Hippocampal formation (tissue), 2 donors: ENCODE measurements at places on chromosomes 2 and 18.

DNA sequence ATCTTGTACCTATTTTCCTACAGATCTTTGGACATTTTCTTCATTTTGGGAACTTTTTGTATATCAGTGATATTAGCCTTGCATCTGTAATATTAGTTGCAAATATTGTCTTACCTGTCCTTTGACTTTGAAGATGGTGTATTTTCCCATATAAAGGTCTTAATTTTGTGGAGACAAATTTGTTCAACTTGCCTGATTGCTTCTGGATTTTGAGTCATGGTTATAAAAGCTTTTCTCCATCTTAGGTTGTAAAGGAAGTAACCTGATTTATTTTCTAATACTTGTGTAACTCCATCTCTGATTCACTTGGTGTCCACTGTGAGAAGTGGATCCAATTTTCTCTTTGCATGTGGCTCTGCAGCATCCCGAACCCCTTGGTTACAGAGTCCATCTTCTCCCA, 97.7 kb upstream of the OTOS start:
- no peak for DNase-seq

GRCh38 chr2:147109291-147109690, 735.5 kb upstream of the ACVR2A start:
- no peak for DNase-seq

DNA sequence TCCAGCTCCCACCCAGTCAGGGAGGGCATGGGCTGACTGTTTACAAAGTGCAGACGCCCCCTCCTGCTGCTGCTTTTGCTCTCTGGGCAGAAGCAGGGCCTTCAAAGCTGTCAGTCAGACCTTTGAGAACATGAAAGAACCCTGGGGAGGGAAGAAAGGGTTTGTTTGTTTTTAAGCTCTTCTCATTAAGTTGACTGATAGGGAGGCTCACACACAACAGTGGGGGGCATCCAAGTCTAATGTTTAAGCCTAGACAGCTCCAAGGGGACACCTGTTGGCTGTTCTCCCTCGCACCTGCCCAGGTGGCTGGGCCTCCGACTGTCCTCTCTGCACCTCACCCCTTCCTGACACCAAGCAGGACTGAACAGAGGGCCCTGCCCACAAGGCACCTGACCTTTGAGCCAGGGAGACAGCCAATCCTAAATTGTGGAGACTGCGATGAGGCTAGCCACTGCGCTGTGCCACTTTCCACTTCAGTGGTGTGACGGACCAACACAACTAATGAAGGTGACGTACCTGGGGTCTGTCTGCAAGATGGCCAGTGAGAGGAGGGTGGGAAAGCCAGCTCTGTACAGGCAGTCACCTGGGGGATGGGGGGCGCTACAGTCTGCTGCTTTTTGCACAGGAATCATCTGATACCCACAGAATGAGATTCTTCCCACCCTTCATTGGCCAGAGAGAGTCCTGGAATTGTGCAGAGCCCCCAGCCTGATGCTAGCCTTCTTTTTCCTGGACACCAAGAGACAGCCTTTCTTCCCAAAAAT, 16.3 kb downstream of the ST6GAL2 start:
- no peak for DNase-seq

- DNase-seq: no peak
Observed at GRCh38 chr2:237765875-237766274, 32.7 kb upstream of the RBM44 start.

- no peak for DNase-seq
Observed at GRCh38 chr2:199973703-199974102, 18.3 kb downstream of the MAIP1 start.

DNA sequence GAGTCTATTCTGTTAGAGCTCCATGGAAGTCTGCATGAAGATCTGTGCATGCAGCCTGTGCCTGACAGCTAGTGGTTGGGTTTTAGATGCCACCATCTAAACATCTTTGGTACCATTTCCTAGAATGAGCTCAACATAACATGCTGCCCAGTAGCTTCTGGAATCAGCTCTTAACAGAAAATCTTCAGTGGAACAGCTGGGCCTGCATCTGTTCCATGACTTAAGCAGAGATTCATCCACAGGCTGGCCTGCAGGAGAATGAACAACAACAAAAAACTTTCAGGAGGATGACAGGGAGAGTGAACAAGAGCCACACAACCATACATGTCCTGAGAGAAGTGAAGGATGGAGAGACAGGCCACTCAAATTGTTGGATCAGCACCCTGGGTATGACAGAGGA, 316.6 kb downstream of the RDH14 start:
- DNase-seq: no peak

GRCh38 chr2:220101980-220102379, 474.6 kb downstream of the SLC4A3 start:
- no peak for DNase-seq

GRCh38 chr2:50769406-50770181, 262.3 kb downstream of the NRXN1 start:
- no peak for DNase-seq

DNA sequence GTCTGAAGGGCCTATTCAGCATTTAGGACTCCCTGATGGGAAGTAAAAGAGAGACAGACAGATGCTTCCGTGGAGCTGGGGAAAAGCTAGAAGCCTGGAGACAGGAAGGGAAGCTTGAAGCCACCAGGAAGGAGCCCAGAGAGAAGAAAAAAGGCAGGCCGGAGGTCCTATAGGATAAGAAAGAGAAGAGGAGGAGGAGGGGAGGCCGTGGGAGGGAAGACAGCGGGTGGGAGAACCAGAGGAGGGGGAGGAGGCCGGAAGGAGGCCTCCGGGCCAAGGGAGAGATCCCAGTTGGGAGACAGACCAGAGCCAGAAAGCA, 107.1 kb upstream of the PKDCC start:
- DNase-seq: no peak
